ENCODE measurements at places on chromosomes 13 and 19. TPM values are rescaled to one million over a fixed set of nuclear protein-coding genes. Genes with fewer than 3 reads are reported as not detected.

GRCh38 chr13:77377016-77377415, 50.1 kb upstream of the MYCBP2 start:
- H3K27ac ChIP-seq: no peak overlapping the region
- no peaks in the 10 kb centered on the region for H3K4me1 ChIP-seq
- H3K4me3 ChIP-seq: no peak overlapping the region

- H3K27me3 ChIP-seq: no peaks in the 10 kb centered on the region
- no peaks in the 10 kb centered on the region for H3K36me3 ChIP-seq
- no peak overlapping the region for H3K27ac ChIP-seq
- H3K4me1 ChIP-seq: no peaks in the 10 kb centered on the region
These were observed 8.7 kb downstream of the CD177 start for GRCh38 chr19:43362179-43362578.

Gene ETV2
- total RNA-seq: not detected

DNA sequence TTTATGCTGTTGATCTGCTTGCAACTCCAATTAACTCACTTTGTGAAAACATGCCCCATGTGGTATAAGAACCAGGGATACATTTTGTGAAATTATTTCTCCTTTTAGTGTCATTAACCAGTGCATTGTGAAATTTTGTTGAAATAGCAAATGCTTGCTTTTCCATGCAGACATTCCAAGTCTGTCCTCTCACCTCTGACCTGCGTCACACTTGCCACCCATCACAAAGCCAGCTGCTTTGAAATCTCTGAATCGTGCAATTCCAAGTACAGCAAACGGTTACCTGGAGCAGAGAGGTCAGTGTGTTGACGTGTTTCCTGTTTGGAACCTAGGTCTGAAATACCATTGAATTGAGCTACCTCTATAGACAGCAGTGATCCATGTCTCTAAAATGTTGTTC, 4.9 kb upstream of the SLC25A15 start:
- no peaks in the 10 kb centered on the region for H3K36me3 ChIP-seq
- H3K4me1 ChIP-seq: peaks cover 35% of the 10 kb centered on the region
- peak overlapping the region; percentile 84 for H3K27ac ChIP-seq
- DNase-seq: peak; percentile 82

- H3K36me3 ChIP-seq: no peaks in the 10 kb centered on the region
- H3K4me3 ChIP-seq: no peak overlapping the region
- no peaks in the 10 kb centered on the region for H3K4me1 ChIP-seq
These were observed 282.8 kb upstream of the EDNRB start for GRCh38 chr13:78201411-78201810.

GRCh38 chr13:31761951-31762350, 22.6 kb downstream of the RXFP2 start:
- no peak for DNase-seq
- H3K4me3 ChIP-seq: no peak overlapping the region
- H3K27ac ChIP-seq: no peak overlapping the region
- peaks cover 20% of the 10 kb centered on the region for H3K4me1 ChIP-seq

Gene CTXN1
- 2.6 TPM for total RNA-seq

DNA sequence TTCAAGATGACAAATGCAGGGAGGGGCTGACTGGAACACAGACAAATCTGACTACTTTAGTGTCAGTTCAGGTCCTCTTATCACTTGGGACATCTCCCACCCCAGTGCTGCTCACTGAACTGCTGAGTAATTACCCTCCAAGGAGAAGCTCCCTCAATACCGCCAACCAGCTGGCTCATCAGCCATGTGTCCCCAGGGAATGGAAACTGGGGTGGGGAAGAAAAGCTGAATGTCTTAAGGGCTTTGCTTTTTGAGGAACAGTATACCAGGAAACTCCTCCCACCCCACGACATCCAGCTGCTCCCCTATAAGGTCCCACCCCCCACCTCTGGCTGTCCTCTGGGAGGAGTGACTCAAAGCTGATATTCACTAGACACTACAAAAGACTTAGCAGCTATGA, 2.0 kb downstream of the ZNF823 start:
- peaks cover 18% of the 10 kb centered on the region for H3K4me1 ChIP-seq
- DNase-seq: no peak
- no peaks in the 10 kb centered on the region for H3K27me3 ChIP-seq
- H3K27ac ChIP-seq: no peak overlapping the region
- H3K36me3 ChIP-seq: no peaks in the 10 kb centered on the region

Gene OLFM2
- total RNA-seq: 38.3 TPM

DNA sequence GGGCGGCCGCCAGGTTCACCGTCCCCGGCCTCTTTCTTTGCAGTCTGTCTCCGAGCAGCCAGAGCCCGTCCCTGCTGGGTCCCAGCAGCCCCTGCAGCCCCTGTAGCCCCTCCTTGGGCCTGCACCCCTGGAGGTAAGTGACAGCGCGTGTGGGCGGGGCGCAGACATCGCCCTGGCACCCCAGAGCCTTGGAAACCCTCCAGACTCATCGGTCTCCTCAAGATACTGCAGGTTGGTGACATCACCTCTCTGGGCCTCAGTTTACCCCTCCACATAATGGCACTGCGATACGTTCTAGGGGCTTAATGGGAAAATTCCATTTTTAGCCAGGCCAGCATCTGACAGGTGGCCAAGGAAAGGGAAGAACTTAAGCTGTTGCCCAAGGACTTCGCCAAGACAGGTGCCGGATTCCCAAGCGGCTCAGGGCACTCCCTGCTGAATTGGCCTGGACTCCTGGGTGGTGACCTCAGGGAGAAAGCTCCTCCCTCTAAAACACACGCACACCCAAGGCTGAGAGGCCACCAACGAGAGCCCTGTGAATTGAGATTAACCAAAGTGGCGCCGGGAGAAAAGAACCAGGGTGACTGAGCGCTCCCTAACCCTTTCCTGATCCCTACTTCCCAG, 13.1 kb downstream of the MAST3 start:
- no peak for DNase-seq
- H3K27ac ChIP-seq: no peak overlapping the region
- H3K36me3 ChIP-seq: no peaks in the 10 kb centered on the region
- H3K4me3 ChIP-seq: peak overlapping the region; percentile 73

DNA sequence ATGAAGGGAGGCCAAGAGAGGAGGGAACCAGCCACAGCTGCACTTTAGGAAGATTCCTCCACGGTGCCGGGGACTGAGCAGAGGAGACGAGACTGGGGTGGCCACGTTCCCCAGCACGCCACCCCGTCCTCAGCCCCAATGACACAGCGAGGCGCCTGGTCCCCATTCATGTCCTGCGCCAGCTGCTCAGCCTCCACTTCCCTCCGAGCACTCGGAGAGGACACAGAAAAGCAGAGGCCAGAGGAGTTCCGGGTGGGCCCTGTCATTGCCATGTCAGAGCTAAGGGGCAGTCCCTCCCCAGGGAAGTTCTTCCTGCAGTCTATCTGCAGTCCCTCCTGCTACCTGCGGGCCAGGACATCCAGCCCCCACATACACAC, 53.2 kb upstream of the NFIC start:
- no peak overlapping the region for H3K4me3 ChIP-seq
- no peaks in the 10 kb centered on the region for H3K36me3 ChIP-seq
- H3K27me3 ChIP-seq: no peaks in the 10 kb centered on the region
- H3K27ac ChIP-seq: no peak overlapping the region

Gene ZNF850
- total RNA-seq: 2.7 TPM

GRCh38 chr19:54481326-54481930, 8.3 kb upstream of the CDC42EP5 start:
- H3K4me3 ChIP-seq: no peak overlapping the region
- no peaks in the 10 kb centered on the region for H3K4me1 ChIP-seq
- H3K36me3 ChIP-seq: no peaks in the 10 kb centered on the region
- H3K27me3 ChIP-seq: no peaks in the 10 kb centered on the region
- H3K27ac ChIP-seq: no peak overlapping the region
- no peak for DNase-seq

Gene SLITRK1
- not detected for total RNA-seq

- peak overlapping the region; percentile 68 for H3K27ac ChIP-seq
- no peaks in the 10 kb centered on the region for H3K27me3 ChIP-seq
- H3K4me3 ChIP-seq: no peak overlapping the region
- no peak for DNase-seq
- H3K36me3 ChIP-seq: no peaks in the 10 kb centered on the region
These were observed 4.3 kb downstream of the SLC25A30 start for GRCh38 chr13:45413826-45414307.

DNA sequence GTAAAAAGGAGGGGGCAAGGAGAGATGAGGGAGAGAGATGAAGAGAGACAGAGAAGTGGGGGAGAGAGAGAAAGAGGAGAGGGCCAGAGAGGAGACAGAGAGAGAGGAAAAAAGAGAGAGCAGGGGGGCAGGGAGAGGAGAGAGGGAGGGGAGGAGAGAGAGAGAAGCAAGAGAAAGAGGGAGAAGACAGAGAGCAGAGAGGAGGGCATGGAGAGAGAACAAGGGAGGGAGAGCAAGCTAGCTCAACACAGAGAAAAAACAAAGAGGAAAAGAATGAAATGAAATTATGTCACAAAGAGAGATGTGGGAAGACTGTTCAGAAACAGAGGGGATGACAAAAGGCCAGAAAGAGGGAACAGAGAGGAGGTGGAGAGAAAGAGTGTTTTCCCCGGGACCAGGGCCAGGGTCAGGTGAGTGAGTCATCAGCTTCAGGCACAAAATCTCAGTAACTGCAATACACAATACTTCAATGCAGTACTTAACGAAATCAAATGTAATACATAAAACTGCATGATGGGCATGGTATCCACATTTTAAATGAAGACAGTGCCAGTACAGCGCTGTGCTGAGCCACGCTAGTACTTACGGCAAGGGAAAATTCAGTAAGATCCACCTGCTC, 4.8 kb downstream of the KLK7 start:
- no peak for DNase-seq
- no peak overlapping the region for H3K27ac ChIP-seq
- no peaks in the 10 kb centered on the region for H3K4me1 ChIP-seq
- no peaks in the 10 kb centered on the region for H3K27me3 ChIP-seq
- no peak overlapping the region for H3K4me3 ChIP-seq
- H3K36me3 ChIP-seq: no peaks in the 10 kb centered on the region

- H3K4me1 ChIP-seq: no peaks in the 10 kb centered on the region
- H3K27ac ChIP-seq: peak overlapping the region; percentile 61
- H3K27me3 ChIP-seq: no peaks in the 10 kb centered on the region
- no peak for DNase-seq
- no peak overlapping the region for H3K4me3 ChIP-seq
These were observed 7.9 kb downstream of the PEX11G start for GRCh38 chr19:7480970-7481255.

GRCh38 chr19:10899151-10899653, 27.8 kb downstream of the CARM1 start:
- H3K4me3 ChIP-seq: no peak overlapping the region
- H3K4me1 ChIP-seq: peaks cover 15% of the 10 kb centered on the region
- no peak overlapping the region for H3K27ac ChIP-seq

Gene LGALS4
- total RNA-seq: not detected

GRCh38 chr13:44506251-44506650, 69.9 kb downstream of the TSC22D1 start:
- no peaks in the 10 kb centered on the region for H3K27me3 ChIP-seq
- no peak for DNase-seq
- no peak overlapping the region for H3K4me3 ChIP-seq

- H3K27ac ChIP-seq: no peak overlapping the region
- no peak overlapping the region for H3K4me3 ChIP-seq
- no peaks in the 10 kb centered on the region for H3K36me3 ChIP-seq
- no peak for DNase-seq
- H3K27me3 ChIP-seq: no peaks in the 10 kb centered on the region
These were observed 15.3 kb downstream of the DYRK1B start for GRCh38 chr19:39818626-39819097.

Data from thyroid gland (tissue), 4 donors.